ENCODE measurements at places on chromosomes 3 and 15. TPM values are rescaled to one million over a fixed set of nuclear protein-coding genes. Genes with fewer than 3 reads are reported as not detected.

The LIPH gene
- total RNA-seq: 11.6 TPM

The RPP14 gene
- total RNA-seq: 8.1 TPM

The CATSPER2 gene
- total RNA-seq: 5.0 TPM

The CP gene
- not detected for total RNA-seq

The RBP2 gene
- total RNA-seq: not detected

The ALAS1 gene
- 34.4 TPM for total RNA-seq

The TERC gene
- total RNA-seq: 748 TPM

The CBLB gene
- 3.8 TPM for total RNA-seq

The TMEM207 gene
- not detected for total RNA-seq

The ZNF445 gene
- total RNA-seq: 2.7 TPM
